ENCODE measurements at places on chromosomes 1 and 21. TPM values are rescaled to one million over a fixed set of nuclear protein-coding genes. Genes with fewer than 3 reads are reported as not detected.

DNA sequence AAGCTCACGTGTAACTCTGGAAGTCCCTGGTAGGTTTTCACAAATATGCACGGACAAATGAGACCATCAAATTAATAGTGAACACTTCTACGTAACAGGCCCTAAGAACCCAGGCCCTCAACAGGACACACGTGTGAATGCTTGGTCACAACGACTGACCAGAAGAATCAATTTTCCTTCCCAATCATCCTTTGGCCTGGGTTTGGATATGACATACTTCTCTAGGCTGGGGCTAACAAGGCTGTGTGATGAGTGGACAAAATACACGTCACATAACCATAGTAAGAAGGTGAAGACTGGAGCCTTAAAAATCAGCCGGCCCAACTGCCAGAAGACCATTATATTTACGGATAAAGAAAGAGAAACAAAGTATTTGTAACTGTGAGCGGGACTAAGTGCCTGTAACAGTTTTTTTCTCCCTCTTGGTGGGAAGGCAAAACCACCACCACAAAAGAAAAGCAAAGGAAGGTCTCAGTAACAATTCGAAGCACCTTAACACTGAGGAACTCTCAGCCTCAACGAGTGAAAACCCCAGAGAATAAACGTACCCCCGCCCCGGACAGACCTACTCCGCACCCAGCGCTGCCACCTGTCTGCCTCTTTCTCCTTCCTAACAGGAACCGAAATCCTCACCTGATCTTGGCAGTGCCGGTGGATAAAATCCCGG is 450 bp downstream of the SDE2 start:
- no peak for DNase-seq

DNA sequence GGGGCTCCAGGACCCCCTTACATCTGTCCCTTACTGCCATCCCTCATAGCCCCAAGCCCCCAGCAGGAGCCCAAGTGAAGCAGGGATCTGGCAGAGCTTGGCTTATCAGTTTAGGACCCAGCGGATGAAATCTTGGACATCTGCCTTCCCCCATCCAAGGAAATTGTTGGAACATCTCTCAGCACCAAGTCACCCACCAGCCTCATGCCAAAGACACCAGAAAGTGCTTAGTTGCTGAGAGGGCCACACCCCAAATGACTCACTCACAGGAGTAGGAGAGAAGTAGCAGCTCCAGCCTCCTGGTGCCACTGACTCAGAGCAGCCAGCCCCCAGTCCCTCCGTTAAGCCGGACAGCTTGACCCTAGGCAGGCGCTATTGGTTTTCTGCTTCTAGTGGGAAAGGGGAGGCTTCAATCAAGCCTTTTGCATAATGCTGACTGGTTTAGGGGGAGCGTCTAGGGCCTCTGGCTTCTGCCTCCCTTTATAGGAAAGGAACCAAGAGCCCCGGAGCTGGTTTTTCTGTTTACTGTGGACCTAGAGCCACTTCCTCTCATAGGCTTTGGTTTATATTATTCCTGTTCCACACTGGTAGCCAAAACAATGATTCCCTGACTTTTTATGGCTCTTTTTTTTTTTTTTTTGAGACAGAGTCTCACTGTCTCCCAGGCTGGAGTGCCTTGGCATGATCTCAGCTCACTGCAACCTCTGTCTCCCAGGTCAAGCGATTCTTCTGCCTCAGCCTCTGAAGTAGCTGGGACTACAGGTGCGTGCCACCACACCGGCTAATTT is 114.2 kb upstream of the IPO9 start:
- no peak for DNase-seq

- DNase-seq = no peak
Observed at GRCh38 chr1:17186216-17186909, 18.6 kb upstream of the PADI1 start.

PCAT6 gene
- polyA plus RNA-seq = not detected

Measured in naive B cell (primary cell).